ENCODE measurements at places on chromosomes 7 and 10.

- DNase-seq, result no peak
These were observed 51.2 kb downstream of the ANKIB1 start for GRCh38 chr7:92296880-92297445.

- DNase-seq, result peak; percentile 17
These were observed 131.1 kb downstream of the WDR37 start for GRCh38 chr10:1187151-1187854.

GRCh38 chr7:142313528-142313927, 55.7 kb upstream of the PRSS58 start:
- no peak for DNase-seq

DNA sequence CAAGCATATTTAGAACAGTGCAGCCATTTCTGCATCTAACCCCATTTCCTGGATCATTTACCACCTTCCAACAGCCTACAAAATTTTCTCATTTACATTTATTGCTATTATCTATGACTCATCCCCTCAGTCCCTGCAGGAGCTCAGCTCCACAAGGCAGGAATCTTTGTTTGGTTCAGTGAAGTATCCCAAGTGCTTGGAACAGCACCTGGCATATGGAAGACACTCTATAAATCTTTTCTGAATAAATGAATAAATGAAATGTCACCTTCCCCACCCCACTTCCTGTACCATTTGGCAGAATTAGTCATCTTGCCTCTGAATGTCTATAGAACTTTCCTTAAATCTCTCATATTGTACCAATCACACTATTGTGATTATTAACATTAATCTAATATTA, 110.7 kb downstream of the HIP1 start:
- DNase-seq, result no peak

DNA sequence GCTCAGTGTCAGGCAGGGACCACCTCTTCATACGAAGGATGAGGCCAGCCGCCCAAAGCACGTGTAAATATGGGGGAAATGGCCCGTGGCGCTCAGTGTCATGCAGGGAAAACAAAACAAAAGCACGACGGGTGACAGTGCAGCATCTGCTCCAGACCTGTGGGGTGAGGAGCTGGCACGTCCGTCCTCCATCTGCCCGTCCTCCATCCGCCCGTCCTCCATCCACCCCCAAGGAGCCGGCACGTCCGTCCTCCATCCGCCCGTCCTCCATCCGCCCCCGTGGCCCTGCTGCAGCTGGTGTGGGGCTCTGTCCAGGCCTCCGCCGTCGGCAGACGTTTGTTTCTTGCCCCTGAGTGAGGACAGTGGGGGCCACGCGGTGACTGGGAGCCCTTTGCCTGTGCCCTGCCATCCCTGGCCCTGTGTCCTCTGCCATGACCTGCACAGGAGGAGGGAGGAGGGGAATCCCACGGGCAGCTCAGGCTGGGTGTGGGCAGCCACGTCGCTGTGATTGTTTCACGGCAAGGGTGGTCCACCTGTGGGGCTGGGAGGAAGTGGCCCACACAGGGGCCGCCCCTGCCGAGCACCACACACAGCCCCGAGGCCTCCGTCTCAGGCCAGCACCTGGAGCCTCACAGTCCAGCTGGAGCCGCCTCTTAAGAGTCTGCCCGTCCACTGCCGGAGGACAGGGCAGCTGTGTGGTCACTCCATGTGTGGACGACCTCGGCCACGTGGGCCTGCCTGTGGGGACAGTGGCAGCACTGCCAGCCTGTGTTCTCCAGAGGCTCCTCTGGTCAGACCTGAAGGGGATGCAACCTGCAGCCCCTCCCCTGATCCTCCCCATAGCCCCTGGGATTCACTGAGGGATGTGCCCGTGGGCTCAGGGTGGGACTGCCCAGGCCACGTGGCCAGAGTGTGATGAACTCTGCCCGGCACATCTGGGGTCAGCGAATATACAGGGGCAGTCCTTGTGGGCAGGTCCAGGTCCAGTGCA, 38.2 kb upstream of the DPYSL4 start:
- DNase-seq, result no peak

DNA sequence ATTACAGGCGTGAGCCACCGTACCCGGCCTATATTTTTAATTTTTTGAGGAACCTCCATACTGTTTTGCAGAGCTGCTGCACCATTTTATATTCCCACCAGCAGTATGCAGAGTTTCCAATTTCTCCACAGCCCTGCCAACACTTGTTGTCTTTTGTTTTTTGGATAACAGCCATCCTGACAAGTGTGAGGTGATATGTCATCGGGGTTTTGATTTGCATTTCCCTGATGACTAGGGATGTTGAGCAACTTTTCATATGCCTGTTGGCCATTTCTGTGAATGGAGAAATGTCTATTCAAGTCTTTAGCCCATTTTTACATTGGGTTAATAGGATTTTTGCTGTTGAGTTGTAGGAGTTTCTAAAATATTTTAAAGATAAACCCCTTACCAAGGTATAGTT, 22.2 kb downstream of the ENTPD7 start:
- peak; percentile 42 for DNase-seq

DNA sequence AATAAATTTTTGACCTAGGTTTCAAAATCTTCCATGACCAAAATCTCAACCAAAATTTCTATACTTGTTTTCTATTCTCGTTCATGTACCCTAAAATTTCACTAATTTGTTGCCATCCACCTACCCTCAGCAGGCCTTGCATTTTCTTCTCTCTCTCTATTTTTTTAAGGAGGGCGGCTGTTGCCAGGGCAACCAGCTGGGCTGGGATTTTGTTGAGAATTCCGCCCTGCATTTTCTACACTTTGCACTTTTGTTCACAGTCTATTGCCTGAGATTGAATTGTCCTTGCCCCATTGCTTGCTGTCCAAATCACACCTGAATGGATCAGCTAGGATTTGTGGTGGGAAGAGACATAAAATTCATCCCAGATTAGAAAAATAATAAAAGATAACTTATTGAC, 657.5 kb upstream of the NRP1 start:
- no peak for DNase-seq

All from MG63 (cell line).